PC-3 (cell line): ENCODE measurements at places on chromosomes 6 and 20. TPM values are rescaled to one million over a fixed set of nuclear protein-coding genes. Genes with fewer than 3 reads are reported as not detected.

DNA sequence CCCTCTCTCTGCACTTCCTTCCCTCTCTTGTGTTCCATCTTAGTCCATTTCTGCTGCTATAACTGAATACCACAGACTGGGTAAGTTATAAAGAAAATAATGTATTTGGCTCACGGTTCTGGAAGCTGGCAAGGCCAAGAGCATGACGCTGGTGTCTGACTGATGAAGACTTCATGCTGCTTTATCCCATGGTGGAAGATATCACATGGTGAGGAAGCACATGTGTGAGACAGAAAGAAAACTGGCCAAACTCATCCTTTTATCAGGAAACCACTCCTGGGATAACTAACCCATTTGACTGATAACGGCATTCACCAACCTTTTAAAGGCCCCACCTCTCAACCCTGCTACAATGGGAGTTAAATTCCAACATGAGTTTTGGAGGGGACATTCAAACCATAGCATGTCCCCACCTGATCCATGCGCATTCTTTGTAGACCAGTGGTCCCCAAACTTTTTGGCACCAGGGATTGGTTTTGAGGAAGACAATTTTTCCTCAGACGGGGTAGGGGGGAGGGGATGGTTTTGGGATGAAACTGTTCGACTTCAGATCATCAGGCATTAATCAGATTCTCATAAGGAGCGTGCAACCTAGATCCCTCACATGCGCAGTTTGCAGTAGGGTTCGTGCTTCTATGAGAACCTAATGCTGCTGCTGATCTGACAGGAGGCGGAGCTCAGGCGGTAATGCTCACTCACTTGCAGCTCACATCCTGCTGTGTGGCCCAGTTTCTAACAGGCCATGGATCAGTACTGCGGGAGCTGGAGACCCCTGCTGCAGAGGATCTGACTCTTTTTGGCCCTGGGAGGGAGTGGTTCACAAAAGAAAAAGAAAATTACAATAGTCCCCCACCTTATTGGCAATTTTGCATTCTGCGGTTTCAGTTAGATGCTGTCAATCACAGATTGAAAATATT is 71.7 kb upstream of the RNF24 start:
- H3K4me3 ChIP-seq: no peak overlapping the region
- DNase-seq: no peak
- no peaks in the 10 kb centered on the region for H3K36me3 ChIP-seq
- H3K4me1 ChIP-seq: peaks cover 9% of the 10 kb centered on the region; the same call in 1 of the 2 replicates
- H3K27ac ChIP-seq: no peak overlapping the region

DNA sequence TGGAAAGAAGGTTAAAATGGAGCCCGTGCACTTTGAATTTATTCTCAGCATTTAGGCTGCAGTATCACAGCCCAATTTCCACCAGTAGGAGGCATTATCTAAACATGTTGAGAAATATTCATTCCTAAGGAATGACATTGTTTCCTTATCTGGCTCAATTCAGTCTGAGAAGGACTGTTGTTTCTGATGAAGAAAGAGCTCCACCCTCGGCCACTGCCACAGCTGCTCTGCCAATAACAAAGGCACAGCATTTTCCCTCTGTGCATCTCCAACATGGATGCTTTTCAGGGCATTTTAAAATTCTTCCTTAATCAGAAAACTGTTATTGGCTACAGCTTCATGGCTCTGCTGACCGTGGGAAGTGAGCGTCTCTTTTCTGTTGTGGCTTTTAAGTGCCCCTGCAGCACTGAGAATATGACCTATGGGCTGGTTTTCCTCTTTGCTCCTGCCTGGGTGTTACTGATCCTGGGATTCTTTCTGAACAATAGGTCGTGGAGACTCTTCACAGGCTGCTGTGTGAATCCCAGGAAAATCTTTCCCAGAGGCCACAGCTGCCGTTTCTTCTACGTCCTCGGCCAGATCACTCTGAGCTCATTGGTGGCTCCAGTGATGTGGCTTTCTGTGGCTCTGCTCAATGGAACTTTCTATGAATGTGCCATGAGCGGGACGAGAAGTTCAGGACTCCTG is at the start of gene CALHM5:
Gene CALHM5, plus strand, starts transcription at position 216 of the 687 bp plus-strand sequence. Its CDS starts 58 bp downstream, at position 274.
- H3K27me3 ChIP-seq: no peaks in the 10 kb centered on the region
- no peaks in the 10 kb centered on the region for H3K36me3 ChIP-seq
- peak; percentile 83 for DNase-seq
- no peak within 1 kb of the TSS for H3K27ac ChIP-seq
- H3K4me1 ChIP-seq: 0 out of 2 replicates have a peak, but pooled peaks cover 5% of the 10 kb centered on the region
- H3K4me3 ChIP-seq: no peak within 1 kb of the TSS

- DNase-seq: no peak
- no peak overlapping the region for H3K4me3 ChIP-seq
- no peaks in the 10 kb centered on the region for H3K36me3 ChIP-seq
- H3K27ac ChIP-seq: no peak overlapping the region
- no peaks in the 10 kb centered on the region for H3K4me1 ChIP-seq
Observed at GRCh38 chr6:14776307-14776706, 469.6 kb upstream of the JARID2 start.

GRCh38 chr6:87682310-87682709 is 19.7 kb downstream of the AKIRIN2 start:
- peak; percentile 62 for DNase-seq
- H3K4me1 ChIP-seq: peaks cover 22% of the 10 kb centered on the region
- H3K36me3 ChIP-seq: no peaks in the 10 kb centered on the region; the same call in 1 of the 2 replicates

- peak overlapping the region; percentile 29; the same call in 1 of the 2 replicates for H3K27ac ChIP-seq
- peak; percentile 71 for DNase-seq
- peaks cover 27% of the 10 kb centered on the region for H3K4me1 ChIP-seq
- no peaks in the 10 kb centered on the region for H3K27me3 ChIP-seq
Observed at GRCh38 chr20:2114990-2115681, 13.5 kb downstream of the STK35 start.

GRCh38 chr6:138719011-138719635 is 54.4 kb upstream of the CCDC28A start:
- no peak overlapping the region for H3K4me3 ChIP-seq
- H3K4me1 ChIP-seq: peaks cover 4% of the 10 kb centered on the region; the same call in 1 of the 2 replicates
- no peak overlapping the region for H3K27ac ChIP-seq
- H3K36me3 ChIP-seq: no peaks in the 10 kb centered on the region
- DNase-seq: no peak

The CYP39A1 gene
- 0.66 and 1.2 TPM in 2 replicates for total RNA-seq

The OXT gene
- total RNA-seq: not detected in 2 replicates
